Left lobe of liver (tissue), 2 donors: ENCODE measurements at places on chromosomes 6 and 20.
A peak's percentile ranks its signal among the peaks of the same experiment; 100 is the strongest.

DNA sequence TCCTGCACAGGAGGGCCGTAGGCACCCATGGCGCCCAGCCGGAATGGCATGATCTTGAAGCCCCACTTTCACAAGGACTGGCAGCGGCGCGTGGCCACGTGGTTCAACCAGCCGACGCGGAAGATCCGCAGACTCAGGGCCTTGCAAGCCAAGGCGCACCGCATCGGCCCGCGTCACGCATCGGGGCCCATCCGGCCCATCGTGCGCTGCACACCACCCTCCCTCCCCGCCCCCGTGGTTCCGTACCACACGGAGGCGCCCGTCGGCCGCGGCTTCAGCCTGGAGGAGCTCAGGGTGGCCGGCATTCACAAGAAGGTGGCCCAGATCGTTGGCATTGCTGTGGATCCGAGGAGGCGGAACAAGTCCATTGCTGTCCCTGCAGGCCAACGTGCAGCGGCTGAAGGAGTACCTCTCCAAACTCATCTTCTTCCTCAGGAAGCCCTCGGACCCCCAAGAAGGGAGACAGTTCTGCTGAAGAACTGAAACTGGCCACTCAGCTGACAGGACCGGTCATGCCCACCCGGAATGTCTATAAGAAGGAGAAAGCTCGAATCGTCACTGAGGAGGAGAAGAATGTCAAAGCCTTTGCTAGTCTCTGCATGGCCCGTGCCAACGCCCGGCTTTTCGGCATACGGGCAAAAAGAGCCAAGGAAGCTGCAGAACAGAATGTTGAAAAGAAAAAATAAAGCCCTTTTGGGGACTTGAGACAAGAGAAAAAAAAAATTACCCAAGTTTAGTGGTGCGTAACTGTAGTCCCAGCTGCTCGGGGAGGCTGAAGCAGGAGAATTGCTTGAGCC lies 9.9 kb upstream of the NCOA5 start:
- DNase-seq, result no peak

GRCh38 chr20:39825950-39826349 lies 863.1 kb downstream of the MAFB start:
- no peak for DNase-seq

GRCh38 chr6:160139420-160139851 lies 17.8 kb downstream of the SLC22A1 start:
- DNase-seq, result peak; percentile 49

DNA sequence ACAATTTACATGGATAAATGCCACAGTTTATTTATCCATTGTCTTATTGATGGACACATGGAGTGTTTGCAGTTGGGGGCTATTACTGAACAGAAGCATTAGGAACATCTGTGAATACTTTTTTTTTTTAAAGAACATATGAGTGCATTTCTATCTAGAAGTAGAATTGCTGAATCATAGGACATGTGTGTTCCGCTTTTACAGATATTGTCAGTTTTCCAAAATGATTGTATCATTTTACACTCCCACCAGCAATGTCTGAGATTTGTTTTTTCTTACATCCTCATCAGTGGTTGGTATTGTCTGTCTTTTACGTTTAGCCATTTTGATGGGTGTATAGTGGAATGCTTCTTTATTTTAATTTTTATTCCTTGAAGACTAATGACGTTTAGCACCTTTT lies 42.0 kb upstream of the ASIP start:
- no peak for DNase-seq

- peak; percentile 59 for DNase-seq
These were observed 11.1 kb upstream of the CDK5RAP1 start for GRCh38 chr20:33412484-33412838.

GRCh38 chr20:57888591-57888990 lies 178.8 kb upstream of the PMEPA1 start:
- DNase-seq, result peak; percentile 10

GRCh38 chr6:10838794-10839333 lies 525 bp upstream of the MAK start:
- DNase-seq, result no peak

DNA sequence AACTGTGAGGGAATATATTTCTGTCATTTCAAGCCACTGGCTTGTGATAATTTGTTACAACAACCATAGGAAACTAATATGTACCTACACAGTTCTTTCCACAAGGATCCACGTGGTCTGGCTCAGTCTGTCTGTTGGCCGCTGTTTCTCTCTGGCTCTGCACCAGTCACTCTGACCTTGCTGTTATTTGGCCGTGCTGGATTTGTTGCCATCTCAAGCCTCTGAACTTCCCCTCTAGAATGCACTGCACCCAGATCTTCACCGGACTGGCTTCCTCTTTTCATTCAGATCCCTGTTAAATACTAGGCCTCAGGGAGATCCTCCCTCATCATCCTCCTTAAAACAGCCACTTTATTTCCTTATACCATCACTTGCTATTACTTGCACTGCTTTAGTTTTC lies 446.8 kb downstream of the TFAP2B start:
- no peak for DNase-seq

- peak; percentile 14 for DNase-seq
These were observed 193.9 kb downstream of the DLL1 start for GRCh38 chr6:170096803-170097504.

DNA sequence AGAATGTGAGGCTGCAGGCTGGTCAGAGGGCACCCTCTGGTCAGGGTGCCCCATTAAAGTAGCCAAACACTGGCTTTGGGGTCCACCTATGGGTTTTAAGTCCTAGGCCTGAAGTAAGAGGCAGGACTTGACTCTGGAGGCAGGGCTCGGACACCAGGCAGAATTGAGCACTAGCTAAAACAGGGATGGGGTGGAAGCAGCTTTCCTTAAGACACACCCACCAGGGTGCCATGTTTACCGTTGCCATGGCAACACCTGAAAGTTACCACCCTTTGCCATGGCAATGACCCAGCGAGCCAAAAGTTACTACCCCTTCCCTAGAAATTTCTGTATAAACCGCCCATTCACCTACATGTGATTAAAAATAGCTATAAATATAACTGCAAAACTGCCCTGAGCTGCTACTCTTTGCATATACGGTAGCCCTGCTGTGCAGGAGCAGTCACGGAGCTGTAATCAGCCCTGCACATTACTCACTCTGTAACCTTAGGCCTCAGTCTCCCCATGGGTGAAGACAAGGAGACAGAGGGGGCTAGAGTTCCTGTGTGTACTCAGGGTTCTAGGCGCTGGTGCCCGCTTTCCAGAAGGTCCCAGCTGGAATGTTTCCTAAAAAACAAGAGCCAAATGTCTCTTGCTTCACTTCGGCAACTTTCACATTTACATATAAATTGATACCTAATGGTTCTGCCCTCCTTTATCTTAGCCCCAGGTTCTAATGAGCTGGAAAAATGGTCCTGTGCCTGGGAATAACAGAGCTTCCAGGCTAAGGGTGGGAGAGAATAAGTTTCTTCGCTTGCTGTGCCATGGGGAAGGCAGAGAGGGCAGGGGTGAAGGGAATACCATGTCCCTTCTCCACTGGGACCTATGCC lies 27.2 kb upstream of the SRSF6 start:
- DNase-seq, result no peak

DNA sequence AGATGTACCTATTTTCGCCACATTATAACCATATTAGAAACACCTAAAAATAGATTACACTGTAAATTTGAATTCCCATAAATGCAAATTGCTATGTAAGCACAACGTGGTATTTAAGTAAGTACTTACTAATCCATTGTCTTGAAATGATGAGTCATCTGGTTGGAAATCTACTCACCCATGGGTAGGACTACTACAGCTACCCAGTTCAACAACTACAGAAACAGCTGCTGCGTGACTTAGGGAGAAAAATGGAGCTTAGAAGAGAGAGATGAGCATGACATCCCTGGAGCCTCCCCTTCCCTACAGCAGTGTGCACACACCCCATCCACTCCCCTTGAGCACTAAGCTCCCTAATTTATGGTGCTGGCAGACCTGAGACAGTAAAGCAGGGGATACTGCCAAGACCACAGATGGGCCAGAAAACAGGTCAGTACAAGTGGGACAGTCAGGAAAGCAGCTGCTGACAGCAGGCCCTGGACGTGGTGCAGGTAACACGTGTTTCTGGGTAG lies 26.9 kb downstream of the RRAGD start:
- DNase-seq, result no peak

- no peak for DNase-seq
These were observed 1.4 kb downstream of the PLAGL2 start for GRCh38 chr20:32205843-32206759.

DNA sequence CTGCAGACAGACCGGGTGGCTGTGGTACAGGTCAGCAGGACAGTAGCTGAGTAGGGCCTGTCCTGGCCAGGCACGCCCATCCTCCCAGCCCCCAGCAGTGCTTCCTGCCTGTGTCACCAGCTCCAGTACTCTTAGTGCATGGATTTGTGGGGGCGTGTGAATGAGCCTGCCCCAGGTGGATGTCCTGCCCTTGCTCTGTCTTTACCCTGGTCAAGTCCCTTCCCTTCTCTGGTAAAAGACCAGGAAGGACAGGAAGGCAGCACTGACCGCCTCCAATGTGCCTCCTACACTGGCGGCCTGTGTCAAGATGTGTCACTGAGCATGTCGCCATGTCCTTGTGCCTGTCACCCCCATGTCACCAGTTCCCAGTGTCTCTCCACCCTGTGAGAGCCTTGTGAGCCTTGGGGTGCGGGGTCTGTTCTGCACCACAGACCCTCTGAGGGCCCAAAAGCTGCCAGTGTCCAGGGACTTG lies 11.9 kb downstream of the TEAD3 start:
- no peak for DNase-seq

GRCh38 chr6:127462376-127462775 lies 3.2 kb upstream of the KIAA0408 start:
- DNase-seq, result no peak

DNA sequence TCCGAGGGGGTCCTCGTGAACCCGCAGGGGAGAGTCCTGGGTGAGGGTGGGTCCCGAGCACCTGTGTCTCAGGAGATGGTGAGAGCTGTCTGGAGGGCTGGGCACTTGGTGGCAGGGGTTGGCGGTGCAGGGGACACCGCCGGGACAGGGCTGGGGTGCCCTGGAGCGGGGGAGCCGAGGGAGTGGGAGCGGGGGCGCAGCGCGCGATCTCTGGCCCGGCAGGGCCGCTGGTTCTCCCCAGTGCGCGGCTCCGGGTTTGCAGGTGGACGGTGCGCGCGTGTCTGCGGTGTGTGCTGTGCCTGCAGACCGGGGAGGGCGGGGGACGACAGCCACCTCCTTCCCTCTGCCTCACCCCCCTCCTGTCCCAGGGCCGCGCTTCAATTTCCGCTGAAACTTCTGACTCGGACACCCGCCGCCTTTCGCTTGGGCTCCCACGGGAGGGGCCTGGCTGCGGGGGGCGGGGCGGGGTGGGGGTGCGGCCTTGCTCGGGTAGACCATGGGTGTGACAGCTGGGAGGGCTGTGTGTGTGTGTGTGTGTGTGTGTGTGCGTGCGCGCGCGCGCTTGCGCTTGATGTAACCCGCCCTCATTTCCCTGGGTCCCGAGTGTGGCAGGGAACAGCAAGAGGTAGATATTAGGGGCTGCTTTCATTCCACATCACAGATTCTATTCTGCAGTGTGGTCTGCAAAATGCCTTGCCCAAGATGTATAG lies 1.2 kb downstream of the TRIB3 start:
- peak; percentile 92 for DNase-seq

DNA sequence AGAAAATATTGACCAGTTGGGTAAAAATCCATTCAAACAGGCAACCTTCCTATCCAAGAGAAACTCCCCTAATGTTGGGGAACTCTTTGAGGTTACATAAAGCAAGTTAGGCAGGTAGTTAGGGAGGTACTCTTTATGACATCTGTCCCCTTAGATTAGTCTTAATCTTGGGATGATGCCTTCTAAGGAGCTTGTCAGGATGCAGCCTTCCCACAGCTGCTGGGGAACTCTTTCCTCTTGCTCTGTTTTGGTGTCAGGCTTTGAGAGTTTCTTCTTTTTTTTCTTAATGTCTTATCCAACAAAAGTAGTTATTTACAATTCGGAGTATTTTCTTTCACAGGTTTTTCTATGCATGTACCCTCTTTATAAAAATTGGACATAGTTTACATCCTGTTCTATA lies 194.8 kb downstream of the CDKAL1 start:
- no peak for DNase-seq

GRCh38 chr6:89299466-89299850 lies 15.6 kb downstream of the GABRR2 start:
- DNase-seq, result no peak

- DNase-seq, result no peak
These were observed 100.0 kb downstream of the SOBP start for GRCh38 chr6:107589934-107590333.

DNA sequence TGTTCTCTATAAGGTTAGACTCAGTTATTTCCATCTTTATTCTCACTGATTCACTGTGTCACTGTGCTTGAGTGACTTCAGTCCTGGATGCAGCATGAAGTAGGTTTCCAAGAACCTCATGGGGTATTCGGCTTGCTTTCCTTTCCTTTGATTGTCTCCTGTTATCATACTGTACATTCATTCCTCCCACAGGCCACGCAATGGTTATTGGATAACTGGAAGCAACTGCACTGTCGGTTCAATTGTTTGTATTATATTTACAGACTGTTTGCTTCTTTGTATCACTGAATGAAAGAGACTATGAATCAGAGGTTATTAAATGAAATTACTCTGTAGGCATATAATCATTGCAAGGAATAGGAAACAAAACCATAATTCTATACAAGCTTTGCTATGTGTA lies 129.4 kb downstream of the MAP7 start:
- DNase-seq, result no peak

- DNase-seq, result no peak
These were observed 853.6 kb downstream of the C6orf118 start for GRCh38 chr6:164455835-164456234.

GRCh38 chr20:25984933-25985332 lies 288.3 kb upstream of the ZNF337 start:
- no peak for DNase-seq

- DNase-seq, result no peak
These were observed 65.9 kb downstream of the FAM135A start for GRCh38 chr6:70479236-70479635.

DNA sequence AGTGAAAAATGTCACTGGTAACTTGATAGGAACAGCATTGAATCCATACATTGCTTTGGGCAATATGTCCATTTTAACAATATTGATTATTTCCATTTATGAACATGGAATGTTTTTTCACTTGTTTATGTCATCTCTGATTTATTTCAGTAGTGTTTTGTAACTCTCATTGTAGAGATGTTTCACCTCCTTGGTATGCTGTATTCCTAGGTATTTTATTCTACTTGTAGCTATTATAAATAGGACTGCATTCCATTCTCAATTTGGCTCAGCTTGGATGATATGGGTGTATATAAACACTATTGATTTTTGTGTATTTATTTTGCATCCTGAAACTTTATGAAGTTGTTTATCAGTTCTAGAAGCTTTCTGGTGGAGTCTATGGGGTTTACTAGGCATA lies 730.3 kb downstream of the DOK5 start:
- DNase-seq, result no peak

DNA sequence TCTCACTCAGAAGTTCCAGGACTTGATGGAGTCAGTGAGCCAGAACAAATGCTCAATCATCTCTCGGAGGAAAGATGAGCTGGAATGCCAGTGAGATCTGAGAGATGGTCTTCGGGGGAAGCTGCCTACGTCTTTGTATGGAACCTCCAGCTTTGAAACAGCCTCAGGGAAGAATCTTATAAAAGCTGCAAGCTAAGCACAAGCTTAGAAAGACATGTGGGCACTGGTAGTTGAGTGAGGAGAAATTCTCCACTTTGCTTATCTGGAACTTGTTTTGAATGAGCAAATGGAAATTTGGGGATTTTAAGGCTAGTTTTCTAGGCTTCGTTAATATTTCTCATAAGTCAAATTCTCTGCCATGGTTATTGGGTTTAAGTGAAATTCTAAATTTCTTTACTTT lies 594.4 kb downstream of the QKI start:
- DNase-seq, result no peak

- no peak for DNase-seq
These were observed 62.4 kb downstream of the TMEM242 start for GRCh38 chr6:157260735-157261410.
